SK-MEL-5 (cell line): ENCODE measurements at places on chromosomes 12 and 14.

DNA sequence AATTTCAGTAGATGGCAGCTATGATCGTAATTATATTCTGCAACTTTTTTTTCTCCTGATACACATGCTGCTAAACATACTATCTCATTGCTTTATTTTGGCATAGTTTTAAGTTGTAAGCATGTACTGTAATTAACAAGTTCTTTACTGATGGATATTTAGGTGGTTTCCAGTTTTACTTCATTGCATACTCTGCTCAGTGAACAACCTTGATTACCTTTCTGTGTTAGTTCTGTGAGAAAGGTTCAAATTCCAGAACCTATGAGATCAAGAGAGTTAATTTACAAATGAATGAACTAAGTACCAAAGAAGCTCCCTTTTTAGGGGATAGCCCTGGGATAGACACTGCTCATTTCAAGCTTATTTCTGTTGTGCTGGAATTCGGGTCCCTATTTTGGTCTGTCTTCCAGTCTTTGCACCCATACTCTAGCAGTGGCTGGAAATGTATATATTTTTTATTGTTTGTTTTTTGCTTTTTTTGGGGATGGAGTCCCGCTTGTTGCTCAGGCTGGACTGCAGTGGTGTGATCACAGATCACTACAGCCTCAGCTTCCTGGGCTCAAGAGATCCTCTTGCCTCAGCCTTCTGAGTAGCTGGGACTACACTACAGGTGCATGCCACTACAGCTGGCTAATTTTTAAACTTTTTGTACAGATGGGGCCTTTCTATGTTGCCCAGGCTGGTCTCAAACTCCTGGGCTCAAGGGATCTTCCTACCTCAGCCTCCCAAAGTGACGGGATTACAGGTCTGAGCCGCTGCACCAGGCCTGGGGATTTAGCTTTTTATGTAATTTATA, 10.6 kb downstream of the PAPOLA start:
- DNase-seq: no peak

DNA sequence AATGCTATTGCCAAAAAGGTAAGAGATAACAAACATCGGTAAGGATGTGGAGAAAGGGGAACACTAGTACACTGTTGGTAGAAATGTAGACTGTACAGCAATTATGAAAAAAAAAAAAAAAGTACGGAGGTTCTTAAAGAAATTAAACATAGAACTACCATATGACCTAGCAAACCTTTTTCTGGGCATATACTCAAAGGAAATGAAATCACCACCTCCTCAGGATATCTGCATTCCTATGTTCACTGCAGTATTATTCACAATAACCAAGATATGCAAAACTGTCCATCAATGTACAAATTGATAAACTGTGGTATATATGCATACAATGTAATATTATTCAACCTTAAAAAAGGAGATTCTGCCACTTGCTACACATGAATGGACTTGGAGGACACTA, 60.7 kb downstream of the INSM2 start:
- DNase-seq: no peak

DNA sequence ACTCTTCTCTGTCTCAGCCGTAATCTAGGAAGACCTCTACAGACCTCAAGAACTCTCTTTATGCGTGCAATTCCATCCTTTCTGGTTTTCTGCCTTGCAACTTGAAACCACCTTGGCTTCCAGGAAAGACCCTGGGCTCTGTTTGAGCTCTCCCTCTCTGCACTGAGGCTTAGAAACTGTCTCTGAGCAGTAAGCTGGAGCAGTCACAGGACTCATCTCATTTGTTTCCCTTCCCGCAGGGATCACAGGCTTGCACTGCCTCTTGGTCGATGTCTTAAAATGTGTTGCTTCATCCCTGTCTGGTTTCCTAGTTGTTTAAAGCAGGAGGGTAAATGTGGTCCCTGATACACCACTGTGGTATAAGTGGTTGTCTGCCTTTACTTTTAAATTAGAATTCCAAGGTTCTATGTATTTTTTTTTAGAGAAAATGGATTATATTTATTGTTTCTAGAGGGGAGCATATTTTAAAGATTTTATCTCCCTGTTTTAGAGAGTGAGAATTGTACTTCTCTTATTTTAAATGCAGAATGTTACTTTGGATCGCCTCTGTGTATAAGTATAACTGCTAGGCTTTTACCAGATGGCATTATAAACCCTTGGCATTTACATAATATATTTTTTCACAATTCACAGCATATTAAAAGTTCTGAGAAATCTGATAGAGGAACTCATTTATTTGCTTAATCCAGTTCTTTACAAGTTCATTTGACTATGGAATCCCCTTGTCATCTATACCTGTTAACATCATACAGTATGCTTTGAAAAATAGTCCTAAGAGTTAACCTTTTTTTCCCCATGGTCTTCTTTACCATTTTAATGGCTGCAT, 26.4 kb downstream of the EID3 start:
- peak; percentile 40 for DNase-seq

- no peak for DNase-seq
Observed at GRCh38 chr12:26149968-26150500, 25.2 kb upstream of the BHLHE41 start.

DNA sequence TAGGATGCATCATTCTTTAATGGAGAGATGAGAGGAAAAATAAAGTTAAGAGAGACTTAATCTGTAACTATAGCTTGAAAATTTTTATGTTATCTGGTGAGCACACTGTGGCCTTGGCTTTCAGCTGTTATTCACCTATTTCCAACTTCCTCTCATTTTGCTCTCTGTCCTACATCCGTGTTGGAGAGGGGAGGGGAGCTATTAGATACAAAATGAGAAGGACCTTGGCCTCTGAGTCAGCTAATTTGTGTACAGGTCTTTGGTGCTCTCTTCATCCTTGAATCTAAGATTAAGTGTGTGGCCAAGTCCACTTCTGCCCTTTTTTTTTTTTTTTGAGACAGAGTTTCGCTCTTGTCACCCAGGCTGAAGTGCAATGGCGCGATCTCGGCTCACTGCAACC, 887 bp upstream of the APOBEC1 start:
- no peak for DNase-seq

GRCh38 chr14:71698673-71699072, 233.6 kb upstream of the RGS6 start:
- no peak for DNase-seq

- DNase-seq: no peak
Observed at GRCh38 chr12:16349131-16349460, 1.7 kb downstream of the MGST1 start.

- no peak for DNase-seq
Observed at GRCh38 chr14:51491036-51491545, 160.6 kb upstream of the FRMD6 start.

DNA sequence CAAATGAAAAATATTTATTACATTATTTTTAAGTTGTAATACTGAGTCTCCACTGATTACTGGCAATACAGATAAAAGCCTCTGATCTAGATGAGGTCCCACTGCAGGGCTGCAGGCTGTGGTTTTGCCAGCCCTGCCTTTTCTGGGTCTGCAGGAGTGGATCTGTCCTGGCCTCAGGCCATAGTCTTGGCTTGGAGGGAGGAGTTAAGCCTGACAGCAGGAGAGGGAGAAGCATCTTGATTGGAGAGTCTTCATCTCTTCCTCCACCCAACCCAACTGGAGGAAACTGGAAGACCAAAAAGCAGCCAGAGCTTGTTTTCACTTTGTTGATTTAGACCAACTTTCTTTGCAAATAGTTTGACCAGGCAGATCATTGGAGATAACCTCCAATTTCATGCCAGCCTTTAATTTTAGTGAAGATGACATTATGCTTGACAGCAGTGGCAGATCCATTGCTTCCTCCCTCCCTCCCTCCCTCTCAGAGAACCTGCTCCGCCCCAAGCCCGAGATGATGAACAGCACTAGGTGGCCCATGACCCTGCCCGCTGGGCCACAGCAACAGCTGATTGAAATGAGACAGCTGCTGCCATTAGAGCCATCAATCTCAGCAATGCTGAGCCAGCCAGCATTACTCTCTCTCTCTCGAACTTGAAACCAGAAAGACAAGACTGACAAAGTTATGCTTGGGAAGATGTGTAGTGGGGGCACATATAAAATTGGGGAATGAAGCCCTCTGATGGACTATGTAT, 222.4 kb downstream of the GLT1D1 start:
- DNase-seq: no peak

- no peak for DNase-seq
Observed at GRCh38 chr14:41457393-41457792, 149.3 kb upstream of the LRFN5 start.

GRCh38 chr14:85042301-85042700, 487.6 kb upstream of the FLRT2 start:
- no peak for DNase-seq

DNA sequence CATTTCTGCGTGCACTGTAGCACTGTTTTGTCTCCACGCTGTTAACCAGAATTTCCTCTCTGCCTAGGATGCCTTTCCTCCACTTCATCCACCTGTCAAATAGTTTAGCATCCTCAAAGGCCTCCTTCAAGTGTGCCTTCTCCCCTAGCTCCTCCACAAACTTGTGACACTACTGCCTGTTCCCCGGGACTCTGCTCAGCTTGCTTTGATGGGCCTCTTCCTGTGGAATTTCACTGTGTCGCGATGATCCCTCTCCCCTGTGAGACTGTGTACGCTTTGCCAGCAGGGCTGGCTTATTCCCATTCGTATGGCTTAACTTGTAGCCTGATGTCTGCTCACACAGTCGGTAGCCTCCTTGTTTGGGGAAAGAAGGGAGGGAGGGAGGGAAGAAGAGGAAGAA, 426.8 kb downstream of the VRK1 start:
- DNase-seq: no peak

GRCh38 chr14:70884595-70885342, 22.5 kb upstream of the PCNX1 start:
- DNase-seq: no peak

GRCh38 chr12:49358483-49359141, 8.7 kb upstream of the SPATS2 start:
- peak; percentile 90 for DNase-seq

DNA sequence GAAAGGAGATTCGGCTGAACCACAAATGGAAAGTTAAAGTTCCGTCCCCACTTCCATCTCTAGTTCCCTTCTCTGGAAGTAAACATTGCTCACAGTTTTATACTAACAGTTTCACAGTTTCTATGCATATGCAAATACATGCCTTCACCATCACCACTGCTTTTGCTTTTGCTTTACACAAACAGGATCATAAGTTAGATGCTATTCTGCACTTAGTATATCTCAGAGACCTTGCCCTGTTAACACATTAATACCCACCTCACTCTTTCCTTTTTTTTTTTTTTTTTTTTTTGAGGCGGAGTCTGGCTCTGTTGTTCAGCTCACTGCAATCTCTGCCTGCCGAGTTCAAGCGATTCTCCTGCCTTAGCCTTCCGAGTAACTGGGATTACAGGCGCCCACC, 890 bp downstream of the TEP1 start:
- DNase-seq: no peak

DNA sequence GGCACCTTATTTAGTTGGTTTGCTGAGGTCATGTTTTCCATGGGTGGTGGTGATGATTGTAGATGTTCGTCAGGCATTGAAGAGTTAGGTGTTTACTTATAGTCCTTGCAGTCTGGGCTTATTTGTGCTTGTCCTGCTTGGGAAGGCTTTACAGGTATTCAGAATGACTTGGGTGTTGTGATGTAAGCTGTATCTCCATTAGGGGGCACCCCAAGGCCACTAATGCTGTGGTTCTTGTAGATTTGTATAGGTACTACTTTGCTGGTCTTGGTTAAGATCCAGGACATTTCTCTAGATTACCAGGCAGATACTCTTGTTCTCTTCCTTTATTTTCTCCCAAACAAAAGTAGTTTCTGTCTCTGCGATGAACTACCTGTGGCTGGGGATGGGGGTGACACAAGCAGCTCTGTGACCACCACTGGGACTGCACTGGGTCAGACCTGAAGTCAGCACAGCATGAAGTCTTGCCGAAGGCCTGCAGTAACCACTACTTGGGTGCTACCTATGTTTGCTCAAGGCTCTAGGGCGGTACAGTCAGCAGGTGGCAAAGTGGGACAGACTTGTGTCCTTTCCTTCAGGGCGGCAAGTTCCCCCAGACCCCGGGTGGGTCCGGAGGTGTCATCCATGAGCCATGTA, 35.8 kb upstream of the FBXO33 start:
- peak; percentile 61 for DNase-seq

DNA sequence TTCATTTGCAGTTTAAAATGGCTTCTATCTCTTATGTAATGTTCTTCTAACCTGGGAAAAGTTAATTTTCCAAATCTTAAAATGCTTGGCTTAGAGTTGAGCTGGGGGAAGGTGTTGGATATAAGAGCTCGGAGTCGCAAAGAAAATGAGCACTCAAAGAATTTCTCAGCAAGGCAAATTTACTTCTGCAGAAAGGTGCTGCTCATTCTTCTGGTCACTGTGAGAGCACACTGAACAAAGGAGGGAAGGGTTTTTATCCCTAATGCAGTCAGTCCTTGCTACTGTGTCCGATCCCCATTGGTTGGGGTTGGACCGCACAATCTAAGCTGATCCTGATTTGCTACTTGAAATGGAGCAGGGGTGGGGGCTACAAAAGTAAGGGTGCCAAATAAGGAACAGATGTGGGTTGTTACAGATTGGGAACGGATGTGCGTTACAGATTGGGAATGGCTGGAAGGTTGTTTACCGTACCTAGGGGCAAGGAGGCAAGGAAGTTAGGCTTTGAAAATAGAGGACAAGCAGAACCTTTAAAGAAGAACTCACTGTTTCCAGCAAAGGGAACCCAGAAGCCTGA, 19.4 kb downstream of the TXNRD1 start:
- DNase-seq: no peak

DNA sequence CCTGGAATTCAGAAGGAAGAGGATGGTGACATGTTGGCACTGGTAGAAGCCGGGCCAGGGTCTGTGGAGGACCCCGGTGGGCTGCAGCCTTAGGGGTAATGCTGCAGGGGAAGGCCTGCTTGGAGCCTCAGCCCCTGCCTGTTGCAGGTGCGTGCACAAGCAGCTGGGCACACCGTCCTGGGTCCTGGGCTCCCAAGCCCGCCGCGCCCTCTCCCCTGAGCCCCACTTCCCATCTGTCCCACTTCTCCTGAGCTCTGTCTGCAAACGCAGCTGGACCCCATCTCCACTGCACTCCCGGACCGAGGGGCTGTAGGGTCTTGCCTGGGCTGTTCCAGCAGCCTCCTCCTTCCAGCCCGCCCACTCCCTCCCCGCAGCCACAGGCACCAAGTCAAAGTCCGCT, 116.8 kb downstream of the GLT1D1 start:
- DNase-seq: no peak

- peak; percentile 17 for DNase-seq
Observed at GRCh38 chr14:35332517-35333263, 40.5 kb downstream of the PSMA6 start.
